ENCODE measurements at places on chromosomes 12 and 14. TPM values are rescaled to one million over a fixed set of nuclear protein-coding genes. Genes with fewer than 3 reads are reported as not detected.

Gene AHNAK2
- 51.0 TPM for total RNA-seq

Gene C12orf50
- total RNA-seq, result not detected

Gene TSHR
- total RNA-seq, result 1.7 TPM

Gene PELI2
- total RNA-seq, result 13.2 TPM

Gene EXD2
- total RNA-seq, result 18.5 TPM

Gene MYF6
- 164 TPM for total RNA-seq

Gene RNF212B
- total RNA-seq, result not detected

All from tongue (tissue), 3 donors.